Epithelial cell of proximal tubule (primary cell): ENCODE measurements at places on chromosomes 12 and 14. TPM values are rescaled to one million over a fixed set of nuclear protein-coding genes. Genes with fewer than 3 reads are reported as not detected.
A peak's percentile ranks its signal among the peaks of the same experiment; 100 is the strongest.

RNU4-1 gene
- total RNA-seq = under 0.01 TPM in 2 replicates

PMCH gene
- total RNA-seq = not detected in 2 replicates

CHST11 gene
- total RNA-seq = 33.8 and 44.3 TPM in 2 replicates

PLA2G1B gene
- total RNA-seq = not detected in 2 replicates

NXPH4 gene
- total RNA-seq = not detected in 2 replicates

IL22 gene
- not detected in 2 replicates for total RNA-seq

CIT gene
- total RNA-seq = 26.5 and 28.1 TPM in 2 replicates

FGF6 gene
- not detected in 2 replicates for total RNA-seq

DYRK4 gene
- 31.5 and 38.9 TPM in 2 replicates for total RNA-seq

SERPINA10 gene
- not detected in 2 replicates for total RNA-seq

EIF2S3B gene
- 0.94 and 2.9 TPM in 2 replicates for total RNA-seq

CMKLR1 gene
- 0.12 TPM in 1 of 2 replicates, not detected in the other for total RNA-seq

DNA sequence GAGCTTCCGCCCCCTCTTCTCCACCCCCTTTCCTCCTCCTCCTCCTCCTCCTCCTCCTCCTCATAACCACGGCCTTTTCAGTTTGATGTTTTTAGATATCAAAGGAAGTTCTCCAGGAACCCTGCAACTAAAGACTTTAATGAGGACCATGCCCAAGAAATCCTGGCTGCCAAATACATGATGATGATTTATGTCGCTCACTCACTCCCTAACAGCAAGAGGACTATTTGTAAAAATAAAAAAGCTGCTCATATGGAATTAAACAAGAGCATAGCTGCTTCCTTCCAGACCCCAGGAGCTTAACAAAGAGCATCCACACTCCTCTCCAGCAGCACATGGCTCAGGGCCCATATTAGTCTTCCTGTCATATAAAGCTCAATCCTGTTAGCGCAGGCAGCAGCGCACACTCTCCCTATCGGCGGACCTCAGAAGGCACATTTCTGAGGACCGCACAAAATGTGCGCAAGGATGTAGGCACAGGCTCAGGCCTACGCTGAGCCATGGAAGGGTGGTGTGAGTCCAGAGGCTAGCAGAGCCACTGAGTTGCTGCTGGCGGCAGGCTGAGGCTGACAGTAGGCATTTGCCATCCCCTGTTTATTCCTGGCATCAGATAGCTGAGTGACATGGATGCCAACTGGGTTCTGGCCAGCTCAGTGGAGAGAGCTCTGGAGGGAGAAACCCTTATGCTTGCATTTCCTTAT is 232.8 kb downstream of the MSRB3 start:
- no peak for DNase-seq

DNA sequence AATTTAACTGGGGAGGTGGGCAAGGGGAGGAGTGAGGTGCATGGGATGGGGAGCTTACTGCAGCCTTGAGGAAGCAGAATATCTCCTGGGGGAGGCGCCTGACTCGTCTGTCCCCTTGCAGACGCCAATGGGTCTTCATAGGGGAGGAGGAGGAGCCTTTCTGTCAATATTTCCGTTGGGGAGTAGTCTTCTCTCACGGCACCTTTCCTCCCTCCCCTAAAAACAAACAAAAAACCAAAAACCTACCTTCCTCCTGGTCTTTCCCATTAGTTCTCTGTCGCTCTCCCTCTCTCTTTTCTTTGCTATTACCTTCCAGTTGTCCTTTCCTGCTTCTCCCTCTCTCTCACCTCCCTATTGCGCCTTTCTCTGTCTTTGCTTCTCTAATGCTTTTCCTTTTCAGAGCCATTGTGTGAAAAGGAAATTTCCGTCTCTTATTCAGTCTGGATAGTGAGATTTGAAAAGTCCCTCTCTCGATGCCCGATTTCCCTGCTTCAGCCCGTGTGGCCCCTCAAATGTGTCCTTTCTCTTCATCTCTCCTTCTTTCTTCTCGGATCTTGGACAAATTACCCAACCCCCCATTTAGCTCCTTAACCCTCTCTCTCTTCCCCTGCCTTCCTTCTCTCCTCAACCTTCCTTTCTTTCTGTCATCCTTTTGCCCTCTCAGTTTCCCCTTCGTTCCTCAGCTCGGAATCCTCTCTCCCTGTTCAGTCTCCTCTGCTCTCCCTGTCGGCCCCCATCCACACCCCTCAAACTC is 5.9 kb downstream of the GPR84 start:
- no peak for DNase-seq

GRCh38 chr12:103877934-103878510 is 37.0 kb upstream of the NT5DC3 start:
- no peak for DNase-seq

DNA sequence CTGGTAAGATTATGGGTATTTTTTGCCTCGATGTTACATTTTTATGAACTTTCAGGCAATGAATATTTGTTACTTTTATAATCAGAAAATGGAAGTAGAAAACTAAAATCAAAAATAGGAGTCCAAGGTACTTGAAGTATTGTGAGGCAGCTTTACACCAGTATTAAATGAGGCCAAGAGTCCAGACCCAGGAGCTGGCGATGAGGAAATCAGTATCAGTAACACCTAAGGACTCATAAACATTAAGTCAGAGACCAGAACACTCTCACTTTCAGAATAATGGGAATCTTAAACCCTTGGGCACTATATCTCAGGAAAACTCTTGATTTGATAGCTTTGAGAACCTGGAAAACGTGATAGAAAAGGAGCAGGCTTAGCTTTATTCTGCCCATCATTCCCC is 208.8 kb downstream of the GXYLT1 start:
- no peak for DNase-seq

GRCh38 chr12:107304588-107305532 is 211.5 kb upstream of the CRY1 start:
- no peak for DNase-seq

DNA sequence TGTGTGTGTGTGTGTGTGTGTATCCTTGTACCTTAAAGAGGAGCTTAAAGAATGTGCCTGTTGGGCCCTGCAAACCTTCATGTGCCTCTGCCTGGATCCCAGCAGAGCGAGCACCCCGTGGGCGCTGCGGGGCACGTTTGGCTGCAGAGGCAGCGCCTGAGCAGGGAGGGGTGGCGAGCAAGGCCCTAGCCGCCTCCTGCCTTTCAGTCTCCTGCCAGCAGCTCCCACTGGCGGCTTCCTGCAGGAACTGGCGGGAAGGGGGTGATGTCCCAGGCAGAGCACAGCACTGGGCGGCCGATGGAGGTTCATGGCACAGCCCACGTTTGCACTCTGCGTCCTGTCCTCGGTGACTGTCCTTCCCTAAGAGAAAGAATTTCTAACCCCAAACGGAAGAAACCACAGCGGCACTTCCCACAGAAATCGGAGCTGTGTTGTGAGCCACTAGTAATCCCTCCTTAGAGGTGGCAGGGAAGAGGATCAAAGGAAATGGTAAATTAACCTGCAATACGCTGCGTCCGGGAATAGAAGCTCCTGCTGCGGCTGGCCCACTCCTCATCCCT is 19.8 kb downstream of the ZBTB42 start:
- no peak for DNase-seq

- DNase-seq = no peak
Measured at GRCh38 chr12:41212625-41213024, 24.5 kb downstream of the PDZRN4 start.

- no peak for DNase-seq
Measured at GRCh38 chr12:130613131-130613530, 103.0 kb downstream of the RIMBP2 start.

GRCh38 chr14:70685474-70686197 is 43.9 kb downstream of the TTC9 start:
- DNase-seq = no peak

GRCh38 chr12:109139791-109140190 is 23.4 kb downstream of the ACACB start:
- no peak for DNase-seq

DNA sequence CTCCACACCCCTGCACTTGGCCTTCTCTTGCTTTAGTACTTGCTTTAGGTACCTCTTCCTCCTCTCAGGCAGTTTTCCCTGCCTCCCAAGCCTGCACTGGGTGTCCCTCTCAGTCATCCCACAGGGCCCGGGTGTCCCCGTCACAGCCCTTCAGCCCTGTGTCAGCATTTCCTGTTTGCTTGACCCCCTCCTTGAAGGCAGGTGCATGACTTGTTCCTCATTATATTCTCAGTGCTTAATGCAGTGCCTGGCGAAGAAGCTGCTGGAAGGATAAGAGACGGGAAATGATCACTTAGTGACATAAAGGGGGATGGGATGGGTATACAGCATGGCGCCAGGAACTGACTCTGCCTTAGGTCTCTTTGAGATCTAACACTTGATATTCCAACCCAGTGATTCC is 61.5 kb downstream of the IQSEC3 start:
- DNase-seq = no peak

DNA sequence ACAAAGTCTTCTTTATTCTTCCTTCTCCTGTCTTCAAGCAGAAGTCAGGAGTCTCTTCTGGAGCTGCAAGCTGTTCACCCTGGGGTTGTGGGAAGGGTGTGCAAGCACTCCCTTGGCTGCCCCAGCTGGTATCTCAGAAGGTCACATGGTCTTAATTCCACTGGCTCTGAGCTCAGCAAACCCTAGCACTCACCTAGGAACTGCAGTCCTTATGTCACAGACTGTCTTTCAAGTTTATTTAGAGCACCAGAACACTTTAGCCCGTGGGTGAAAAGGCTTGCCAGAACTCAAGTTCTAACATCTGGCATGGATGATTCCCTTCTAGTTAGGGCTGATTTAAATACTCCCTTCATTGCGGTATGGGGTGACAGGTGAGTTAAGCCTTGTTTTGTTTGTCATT is 379.0 kb downstream of the CCER1 start:
- DNase-seq = no peak

DNA sequence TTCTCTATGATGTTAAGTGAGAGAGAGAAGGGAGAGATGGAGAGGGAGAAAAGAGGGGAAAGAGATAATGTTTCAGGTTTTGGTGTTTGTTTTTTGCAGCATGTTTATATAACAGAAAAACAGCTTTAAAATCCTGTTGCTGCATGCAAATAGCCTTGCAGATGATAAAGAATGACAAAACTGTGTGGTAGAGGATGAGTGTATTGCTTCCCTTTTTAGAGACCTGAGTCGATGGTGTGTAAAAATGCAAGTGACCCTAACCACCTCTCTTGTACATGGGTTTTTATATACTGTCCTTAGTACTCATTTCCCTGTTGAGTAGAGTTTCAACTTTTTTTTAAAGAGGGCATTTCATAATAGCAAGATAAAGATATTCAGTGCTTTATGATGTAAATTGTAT is 249.1 kb downstream of the AKAP6 start:
- DNase-seq = no peak

DNA sequence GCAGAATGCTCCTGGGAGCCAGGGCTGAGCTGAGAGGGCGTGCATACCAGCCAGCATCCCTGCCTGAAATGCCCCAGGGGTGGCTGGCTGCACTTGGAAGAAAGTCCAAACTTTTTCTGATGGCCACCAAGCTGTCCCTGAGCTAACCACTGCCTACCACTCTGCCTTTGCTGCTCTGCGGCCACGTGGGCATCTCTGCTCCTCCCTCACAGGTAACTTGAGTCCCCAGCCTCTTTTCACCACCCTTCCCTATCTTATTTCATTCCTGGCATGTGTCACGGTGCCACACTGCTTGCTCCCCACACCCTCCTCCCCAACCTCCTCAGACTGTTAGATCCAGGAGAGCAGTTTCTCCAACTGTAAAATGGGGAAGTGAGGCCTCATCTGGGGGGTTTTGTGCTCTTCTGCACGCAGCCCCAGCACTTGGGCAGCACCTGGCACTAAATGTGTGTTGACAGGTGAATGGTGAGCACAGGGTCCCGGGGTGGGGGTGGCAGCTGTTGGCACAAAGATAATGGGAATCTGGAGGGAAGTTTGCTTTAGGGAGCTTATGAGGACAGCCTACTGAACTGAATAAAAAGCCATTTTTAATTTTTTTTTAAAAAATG is 113.0 kb downstream of the GLT1D1 start:
- no peak for DNase-seq

GRCh38 chr14:104876251-104876699 is 11.2 kb downstream of the CEP170B start:
- no peak for DNase-seq

DNA sequence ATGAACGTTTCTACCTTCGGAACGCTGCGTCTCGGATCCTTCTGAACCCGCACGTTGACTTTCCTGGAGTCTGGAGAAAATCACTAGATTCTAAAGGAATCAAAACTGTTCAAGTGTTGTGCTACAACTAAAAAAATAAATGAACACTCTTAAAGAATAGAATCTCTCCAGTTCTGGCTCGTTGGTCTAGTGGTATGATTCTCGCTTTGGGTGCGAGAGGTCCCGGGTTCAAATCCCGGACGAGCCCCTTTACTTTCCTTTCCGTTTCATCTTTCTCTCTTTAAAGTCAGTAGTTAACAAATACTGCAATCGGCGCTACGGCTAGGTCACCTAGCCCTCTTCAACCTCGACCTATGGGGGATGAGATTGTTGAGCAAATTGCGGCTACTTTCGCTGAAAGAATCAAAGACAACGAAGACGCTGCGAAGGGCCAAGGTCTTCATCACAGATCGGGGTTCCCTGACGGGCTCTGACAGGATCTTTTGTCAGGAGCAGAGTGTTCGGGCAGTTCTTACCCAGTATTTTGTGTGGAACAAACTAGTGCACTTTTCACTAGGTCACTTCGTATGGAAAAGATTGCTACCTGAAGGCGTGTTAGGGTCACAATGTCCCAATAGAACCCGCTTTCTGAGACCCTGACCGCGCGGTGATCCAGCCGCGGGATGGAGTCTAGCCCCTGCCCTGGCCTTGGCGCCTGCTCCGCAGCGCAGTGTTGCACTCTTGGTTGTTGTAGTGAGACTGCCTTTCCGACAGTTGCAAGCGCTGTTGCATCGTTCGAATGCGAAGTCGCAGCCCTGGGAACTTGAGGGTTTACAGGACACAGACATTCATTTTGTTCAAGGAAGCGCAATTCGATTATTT is 8.4 kb downstream of the OR6S1 start:
- peak; percentile 40 for DNase-seq

DNA sequence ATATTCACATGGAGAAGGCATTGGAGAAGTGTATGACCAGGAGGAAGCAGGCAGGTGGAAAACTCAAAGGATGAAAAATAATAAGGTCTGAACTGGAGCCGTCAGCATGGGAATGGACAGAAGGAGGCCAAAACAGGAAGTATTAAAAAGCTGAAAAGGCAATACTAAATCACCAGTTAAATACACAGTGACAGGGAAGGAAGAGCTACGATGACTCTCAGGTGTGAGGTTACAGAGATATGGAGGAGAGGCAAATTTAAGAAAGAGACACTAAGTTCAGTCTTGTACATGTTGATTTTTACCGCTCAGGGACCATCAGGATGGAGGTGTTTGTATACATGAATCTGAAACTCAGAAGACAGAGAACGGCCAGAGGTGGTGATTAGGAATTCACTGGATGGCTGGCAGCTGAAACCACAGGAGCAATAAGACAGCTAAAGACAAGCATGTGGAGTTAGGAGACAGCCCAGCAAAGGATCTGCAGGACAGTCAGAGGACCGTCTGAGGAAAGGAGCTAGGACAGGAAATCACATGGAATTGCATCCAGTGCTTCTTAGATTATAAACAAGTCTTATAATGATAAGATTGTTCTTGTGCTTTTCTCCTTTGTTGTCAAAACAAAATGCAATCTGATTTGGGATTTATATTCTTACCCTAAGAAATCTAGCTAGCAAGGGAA is 33.9 kb upstream of the CDKN3 start:
- DNase-seq = no peak

- DNase-seq = no peak
Measured at GRCh38 chr12:29991924-29992323, 208.2 kb upstream of the TMTC1 start.
